HEK293T (cell line): ENCODE measurements at places on chromosomes 2 and 18.

DNA sequence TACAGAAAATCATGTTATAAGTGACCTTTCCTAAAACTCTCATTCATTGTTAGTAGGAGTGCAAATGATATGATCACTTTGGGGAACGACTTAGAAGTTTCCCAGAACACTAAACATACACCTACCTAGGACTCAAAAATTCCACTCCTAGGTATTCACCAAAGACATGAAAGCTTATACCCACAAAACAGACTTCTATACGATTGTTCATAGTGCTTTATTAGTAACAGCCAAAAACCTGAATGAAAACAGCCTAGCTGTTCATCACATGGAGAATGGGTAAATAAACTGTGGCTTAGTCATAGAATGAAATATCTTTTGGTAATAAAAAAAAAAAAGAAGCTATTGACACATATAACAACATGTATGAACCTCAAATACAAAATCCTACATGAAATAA lies 8.8 kb downstream of the NOL10 start:
- DNase-seq: no peak

DNA sequence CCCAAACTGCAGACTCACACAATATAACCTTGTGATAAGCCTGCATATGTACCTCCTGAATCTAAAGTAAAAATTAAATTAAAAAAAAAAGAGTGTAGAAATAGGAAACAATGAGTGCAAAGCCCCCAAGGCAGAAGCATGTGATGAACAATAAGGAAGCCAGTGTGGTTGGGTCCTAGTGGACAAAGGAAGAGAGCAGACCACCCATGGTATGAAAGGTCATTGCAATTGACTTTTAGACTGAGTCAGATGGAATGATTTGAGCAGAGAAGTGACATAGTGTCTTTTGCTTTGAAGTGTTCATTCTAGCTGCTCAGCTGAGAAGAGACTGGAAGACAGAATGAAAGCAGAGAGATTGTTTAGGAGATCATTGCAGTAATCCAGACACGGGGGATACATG lies 417.1 kb downstream of the RAD51AP2 start:
- DNase-seq: no peak

GRCh38 chr18:53948991-53949390 lies 275.5 kb downstream of the MBD2 start:
- DNase-seq: no peak

DNA sequence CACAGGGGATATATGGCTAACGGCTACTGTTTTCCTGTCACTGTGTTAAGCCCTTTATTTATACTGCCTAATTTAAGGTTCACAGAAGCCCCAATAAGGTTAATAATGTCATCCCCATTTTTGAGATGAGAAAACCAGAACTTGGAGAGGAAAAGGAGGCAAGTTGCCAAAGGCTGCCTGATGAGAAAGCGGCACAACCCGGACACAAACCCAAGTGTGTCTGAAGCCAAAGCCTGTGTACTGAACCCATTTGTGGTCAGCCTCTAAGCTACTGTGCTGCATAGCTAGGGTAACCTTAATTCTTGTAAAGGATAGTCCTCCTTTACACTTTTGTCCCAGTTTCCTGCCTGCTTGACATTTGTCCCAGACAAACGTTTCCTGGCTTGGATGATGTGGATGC lies 954.7 kb upstream of the FANCL start:
- DNase-seq: no peak

DNA sequence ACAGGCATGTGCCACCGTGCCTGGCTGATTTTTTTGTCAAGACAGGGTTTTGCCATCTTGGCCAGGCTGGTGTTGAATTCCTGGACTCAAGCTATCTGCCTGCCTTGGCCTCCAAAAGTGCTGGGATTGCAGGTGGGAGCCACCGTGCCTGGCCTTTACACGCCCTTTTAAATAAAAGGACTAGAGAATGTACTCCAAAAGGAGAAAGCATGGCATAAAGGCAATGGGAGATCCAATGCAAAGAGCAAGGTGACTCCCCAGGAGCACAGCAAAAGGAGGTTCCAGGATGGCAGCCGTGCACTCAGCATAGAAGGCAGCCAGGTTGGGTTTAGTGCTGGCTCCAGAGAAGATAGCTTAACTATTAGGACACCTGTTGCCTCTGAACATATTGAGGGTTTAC lies 27.1 kb downstream of the ASB1 start:
- no peak for DNase-seq

GRCh38 chr2:186518291-186518690 lies 32.2 kb downstream of the ZC3H15 start:
- DNase-seq: no peak

DNA sequence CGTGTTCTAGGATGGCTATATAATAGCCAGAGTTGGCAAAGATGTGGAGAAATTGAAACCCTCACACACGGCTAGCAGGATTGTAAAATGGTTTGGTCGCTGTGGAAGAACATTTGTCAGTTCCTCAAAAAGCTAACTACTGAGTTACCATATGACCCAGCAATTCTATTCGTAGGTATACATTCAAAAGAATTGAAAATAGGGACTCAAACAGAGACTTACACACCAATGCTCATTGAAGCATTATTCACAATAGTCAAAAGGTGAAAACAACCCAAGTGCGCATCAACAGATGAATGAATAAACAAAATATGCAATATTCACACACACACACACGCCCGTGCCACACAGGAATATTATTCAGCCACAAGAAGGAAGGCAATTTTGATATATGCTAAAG lies 98.7 kb downstream of the PLA2R1 start:
- no peak for DNase-seq

DNA sequence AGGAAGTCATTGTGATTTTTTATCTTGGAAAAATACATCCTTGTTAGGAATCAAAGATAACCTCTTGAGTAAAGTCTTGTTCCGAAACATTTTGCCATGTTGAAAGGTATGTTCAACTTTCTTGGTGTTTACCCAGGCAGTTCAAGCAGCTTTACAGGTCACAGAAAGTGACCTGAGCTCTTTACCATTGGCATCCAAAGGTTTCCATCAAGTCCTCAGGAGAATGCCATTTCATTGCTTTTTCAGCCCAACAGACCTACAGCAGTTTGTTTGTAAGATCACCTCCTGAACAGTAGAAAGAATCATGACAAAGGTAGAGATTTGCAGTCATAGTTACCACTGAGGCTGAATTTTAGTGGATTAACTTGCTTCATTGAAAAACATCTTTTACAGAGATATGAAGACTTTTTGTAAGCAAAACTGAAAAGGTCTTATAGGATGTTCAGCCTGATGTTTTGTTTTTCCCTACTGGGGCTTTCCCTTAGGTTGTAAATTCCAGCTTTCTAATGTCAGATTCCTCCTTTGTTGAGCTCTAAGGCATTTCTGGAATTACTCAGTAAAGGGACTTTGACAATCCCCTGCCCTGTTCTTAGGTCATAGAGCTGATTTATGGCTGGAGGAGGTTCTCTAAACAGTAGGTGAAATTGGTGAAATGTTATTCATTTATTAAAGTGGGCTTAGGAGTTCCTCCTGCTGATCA lies 236.8 kb upstream of the RBMS1 start:
- no peak for DNase-seq

DNA sequence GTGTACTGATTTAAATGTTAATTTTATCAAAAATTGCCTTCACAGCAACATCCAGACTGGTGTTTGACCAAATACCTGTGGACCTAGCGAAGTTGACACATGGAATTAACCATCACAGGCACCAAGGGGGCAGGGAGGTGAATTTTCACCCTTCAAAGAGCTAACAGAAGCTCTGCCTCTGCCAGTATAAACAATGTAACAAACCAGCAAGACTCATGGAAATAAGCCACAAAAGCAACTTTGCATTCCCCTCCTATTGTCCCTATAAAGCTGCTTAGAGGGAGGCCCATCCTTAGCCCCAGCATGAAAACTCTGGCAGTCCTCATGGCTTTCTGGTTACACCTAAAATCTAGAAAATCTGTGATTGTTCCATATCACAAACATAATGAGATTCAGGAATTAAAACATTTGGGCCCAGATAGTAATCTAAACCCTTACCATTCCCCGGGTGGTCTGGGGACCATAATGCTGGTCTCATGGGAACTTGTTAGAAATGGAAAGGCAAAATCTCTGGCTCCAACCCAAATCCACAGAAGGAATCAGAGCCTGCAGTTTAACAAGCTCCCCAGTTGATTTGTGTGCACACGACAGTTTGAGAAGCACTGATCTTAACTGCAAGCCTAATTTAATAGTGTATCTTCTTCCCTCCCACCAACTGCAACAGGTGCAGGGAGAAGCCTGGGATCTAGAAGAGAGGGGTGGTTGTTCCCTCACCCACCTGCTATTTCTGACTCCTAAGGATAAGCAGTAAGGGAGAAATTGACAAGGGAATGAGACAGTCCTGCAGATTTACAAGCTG lies 23.1 kb downstream of the SERPINB11 start:
- no peak for DNase-seq

DNA sequence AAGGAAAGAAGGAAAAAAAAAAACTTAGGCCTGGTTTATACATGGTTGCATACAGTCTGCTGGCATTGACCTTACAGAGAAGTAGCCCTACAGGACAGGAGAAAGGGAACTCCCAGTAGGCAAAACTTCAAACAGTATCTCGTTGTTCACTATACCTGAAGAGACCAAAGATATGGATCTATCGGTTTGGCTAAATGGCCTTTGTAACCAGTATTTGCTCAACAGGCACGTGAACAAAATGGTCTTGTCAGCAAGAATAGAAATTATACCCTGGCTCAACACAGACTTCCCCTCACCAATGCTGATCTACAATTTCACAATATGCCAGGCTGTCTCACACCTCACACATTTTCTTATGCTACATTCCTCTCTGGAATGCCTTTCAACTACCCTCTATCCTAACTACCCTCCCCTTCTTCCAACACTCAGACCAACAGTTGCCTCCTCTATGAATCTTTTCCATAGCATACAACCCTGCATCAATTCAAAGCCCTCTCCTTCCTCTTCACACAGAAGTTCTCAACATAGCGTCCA lies 13.7 kb downstream of the HYCC2 start:
- no peak for DNase-seq
